MV-4-11 (cell line): ENCODE measurements at places on chromosomes 3 and 15.
A peak's percentile ranks its signal among the peaks of the same experiment; 100 is the strongest.

DNA sequence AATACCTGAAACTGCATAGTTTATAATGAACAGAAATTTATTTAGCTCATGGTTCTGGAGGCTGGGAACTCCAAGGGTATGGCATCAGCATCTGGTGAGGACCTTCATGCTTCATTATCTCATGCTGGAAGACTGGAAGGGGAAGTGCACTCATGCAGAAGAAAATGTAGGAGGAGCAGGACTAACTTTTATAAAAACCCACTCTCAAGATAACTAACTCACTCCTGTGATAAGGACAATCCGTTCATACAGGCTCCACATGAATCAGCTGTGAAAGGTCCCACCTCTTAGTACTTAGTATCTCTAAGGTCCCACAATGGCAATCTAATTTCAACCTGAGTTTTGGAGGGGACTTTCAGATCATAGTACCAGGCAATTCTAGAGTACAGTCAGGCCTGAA is 33.6 kb upstream of the APH1B start:
- no peak for DNase-seq

DNA sequence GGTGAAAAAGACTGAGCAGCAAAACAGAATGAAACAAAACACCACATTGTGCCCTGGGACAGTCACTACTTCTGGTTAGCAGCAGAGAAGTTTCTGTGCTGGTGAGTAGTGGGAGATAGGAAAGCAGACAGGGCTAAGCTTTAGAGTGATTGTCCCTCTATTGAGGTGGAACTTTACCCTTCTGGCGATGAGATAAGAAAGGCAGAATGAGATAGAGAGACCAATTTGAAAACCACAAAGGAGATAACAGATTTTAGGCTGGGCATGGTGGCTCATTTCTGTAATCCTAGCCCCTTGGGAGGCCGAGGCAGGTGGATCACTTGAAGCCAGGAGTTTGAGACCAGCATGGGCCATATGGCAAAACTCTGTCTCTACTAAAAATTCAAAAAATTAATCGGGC is 208.5 kb downstream of the TBL1XR1 start:
- no peak for DNase-seq

GRCh38 chr15:81547521-81548132 is 173.6 kb upstream of the TMC3 start:
- DNase-seq = no peak

GRCh38 chr15:26020871-26021270 is 157.7 kb upstream of the ATP10A start:
- DNase-seq = no peak

GRCh38 chr3:195185583-195185982 is 85.4 kb downstream of the XXYLT1 start:
- no peak for DNase-seq

DNA sequence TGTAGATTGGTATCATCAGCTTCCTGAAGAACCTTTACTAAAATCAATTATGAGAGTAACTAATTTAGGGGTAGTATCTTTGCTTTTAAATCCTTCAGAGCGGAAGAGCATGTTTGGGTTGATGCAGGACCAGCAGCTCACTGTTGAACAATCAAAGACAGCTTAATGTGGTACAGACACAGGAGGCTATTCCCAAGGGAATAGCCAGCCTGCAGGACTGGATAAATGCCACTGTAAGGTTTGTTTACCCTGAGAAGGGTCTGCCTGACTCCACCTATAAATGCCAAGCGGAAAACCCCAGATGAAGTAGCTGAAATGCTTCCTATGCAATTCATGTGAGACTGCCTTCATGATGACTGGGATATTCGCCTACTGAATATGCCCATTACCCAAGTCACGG is 16.0 kb upstream of the STAC start:
- DNase-seq = no peak

GRCh38 chr3:186996356-186996755 is 66.0 kb downstream of the ST6GAL1 start:
- DNase-seq = no peak

- DNase-seq = no peak
Observed at GRCh38 chr15:36831904-36832287, 252.5 kb downstream of the CDIN1 start.

GRCh38 chr15:93670931-93671330 is 560.4 kb upstream of the MCTP2 start:
- DNase-seq = no peak

GRCh38 chr15:56244811-56245576 is 1.3 kb upstream of the RFX7 start:
- no peak for DNase-seq

- no peak for DNase-seq
Observed at GRCh38 chr3:185270262-185270955, 16.6 kb upstream of the EHHADH start.

- DNase-seq = no peak
Observed at GRCh38 chr15:61871926-61872522, 188.2 kb downstream of the VPS13C start.

DNA sequence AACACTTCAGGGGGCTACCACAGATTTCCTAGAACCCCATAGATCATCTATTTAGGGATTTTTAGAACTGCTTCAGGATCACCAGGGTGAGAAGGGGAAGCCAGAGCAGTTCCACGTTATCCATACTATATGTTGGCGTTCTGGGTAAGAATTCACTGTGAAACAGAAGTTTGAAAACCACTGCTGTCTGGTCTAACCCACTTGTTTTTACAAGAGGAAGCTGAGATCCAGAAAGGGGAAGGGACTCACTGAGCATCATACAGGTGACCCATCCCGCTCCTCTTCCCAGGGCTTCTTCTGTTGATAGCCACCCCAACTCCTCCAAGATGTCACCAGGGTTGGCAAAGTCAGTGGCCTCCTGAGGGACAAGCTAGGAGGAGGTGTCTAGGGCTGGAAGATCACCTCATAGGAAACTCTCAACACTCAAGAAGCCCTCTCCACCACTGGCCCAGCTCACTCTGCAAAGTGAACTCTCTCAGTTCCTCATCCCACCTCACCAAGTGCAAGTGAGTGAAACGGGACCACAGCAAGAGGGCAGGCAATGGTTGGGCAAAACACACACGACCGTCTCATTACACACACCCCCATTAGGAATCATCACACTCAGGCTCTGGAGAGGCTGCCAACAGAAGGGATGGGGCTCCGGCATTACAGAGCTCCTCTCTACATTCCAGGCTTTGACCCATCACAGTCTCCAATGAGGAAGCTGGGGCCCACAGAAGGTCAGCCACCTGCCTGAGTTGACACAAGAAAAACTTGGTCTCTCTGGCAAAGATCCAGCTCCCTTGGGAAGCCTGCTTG is 1.8 kb downstream of the DAPK2 start:
- peak; percentile 76 for DNase-seq

GRCh38 chr15:34241376-34242330 is 16.8 kb downstream of the EMC4 start:
- DNase-seq = peak; percentile 32

DNA sequence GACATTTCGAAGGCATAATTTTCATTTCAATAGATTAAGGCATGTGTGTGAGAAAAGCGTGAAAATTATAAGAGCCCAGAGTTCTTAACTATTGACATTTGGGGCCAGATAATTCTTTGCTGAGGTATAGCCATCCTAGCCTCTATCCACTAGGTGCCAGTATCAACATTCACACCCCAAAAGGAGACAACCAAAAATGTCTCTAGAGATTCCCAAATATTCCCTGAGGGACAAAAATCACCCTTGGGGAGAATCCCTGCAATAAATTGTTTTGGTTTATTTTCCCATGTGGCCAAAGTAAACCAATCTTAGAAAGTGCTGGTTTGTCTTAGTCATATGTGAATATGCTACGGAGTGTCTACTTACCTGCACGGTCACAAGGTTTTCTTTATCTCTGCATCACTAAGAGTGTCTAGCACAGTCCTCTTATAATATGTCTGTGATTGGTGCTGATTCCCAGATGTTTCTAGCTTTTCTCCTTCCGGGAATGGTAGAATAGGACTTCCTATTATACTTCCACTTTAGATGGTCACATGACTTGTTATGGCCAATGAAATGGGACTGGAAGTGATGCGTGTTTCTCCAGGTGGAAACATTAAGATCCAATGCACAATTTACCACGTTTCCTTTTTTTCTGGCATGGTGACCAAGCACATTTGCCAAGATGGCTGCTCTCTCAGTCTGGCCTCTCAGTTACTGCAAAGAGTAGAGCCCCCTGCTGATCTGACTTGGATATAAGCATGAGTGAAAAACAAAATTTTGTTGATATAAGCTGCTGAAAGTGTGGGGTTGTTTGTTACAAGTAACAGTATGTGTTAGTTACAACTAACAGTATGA is 8.0 kb upstream of the KBTBD8 start:
- peak; percentile 43 for DNase-seq

GRCh38 chr15:48590723-48591122 is 54.8 kb downstream of the FBN1 start:
- DNase-seq = no peak

DNA sequence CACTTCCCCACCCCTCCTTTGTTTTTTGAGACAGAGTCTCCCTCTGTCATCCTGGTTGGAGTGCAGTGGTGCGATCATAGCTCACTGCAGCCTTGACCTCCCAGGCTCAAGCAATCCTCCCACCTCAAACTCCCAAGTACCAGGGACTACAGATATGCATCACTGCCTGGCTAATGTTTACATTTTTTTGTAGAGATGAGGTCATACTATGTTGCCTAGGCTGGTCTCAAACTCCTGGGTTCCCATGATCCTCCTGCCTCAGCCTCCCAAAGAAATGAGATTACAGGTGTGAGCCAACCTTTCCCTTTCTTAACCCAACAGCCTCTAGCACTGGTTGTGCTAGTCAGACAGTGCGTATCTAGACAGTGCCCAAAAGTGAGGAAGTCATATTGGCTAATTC is 6.4 kb upstream of the GATM start:
- DNase-seq = no peak

- DNase-seq = no peak
Observed at GRCh38 chr3:81769299-81769698, 7.9 kb upstream of the GBE1 start.

GRCh38 chr15:79035111-79035601 is 55.4 kb downstream of the RASGRF1 start:
- DNase-seq = no peak
